ENCODE measurements at places on chromosomes 11 and 22.

DNA sequence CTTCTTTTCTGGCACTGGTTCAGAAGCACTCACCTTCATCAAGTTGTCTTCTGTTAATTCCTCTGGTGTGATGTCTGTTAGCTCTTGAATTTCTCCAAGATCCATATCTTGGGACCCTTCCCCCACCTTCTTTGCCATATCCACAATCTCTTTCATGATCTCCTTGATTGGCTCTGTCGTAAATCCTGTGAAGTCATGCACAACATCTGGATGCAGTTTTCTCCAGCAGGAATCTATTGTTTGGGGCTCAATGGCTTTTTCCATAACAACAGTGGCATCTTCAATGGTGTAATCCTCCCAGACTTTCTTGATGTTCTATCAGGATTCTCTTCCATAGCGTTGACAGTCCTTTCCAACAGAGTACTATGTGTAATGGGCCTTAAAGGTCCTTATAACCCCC lies 96.9 kb downstream of the CSTPP1 start:
- no peaks in the 10 kb centered on the region for H3K4me1 ChIP-seq
- DNase-seq: no peak
- H3K27me3 ChIP-seq: no peaks in the 10 kb centered on the region

DNA sequence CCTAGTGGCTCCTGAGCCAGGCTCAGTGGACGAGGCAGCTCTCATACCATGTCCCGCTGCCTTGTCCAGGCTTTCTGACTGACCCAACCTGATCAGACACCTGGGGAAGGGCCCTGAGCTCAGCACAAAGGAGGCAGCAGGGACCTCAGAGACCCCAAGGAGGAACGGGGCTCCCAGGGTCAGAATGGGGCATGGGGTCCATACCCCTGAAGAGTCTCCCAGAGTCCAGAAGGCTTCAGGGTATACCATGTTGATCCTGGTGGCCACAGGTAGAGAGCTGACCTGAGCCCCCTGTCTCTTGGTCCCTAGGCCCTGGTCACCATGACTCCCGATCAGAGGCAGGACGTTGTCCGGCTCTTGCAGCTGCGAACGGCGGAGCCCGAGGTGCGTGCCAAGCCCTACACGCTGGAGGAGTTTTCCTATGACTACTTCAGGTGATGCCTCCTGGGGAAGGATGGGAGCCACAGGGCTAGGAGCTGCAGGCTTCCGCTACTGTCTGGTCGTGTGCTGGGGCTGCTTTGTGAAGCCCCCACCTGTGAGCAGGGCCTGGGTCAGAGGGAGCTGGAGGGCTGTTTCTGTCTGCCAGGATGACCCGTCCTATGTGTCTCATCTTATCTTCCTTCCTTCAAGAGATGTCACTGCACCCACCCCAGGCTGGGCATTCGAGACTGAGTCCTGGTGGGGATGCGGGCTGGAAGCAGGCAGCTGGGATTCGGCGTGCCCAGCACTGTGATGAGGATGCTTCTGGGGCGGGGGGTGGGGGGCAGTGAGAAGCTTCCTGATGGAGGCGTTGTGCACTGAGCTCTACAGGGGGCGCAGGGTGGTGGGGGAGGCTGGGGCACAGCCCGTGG lies 74.2 kb downstream of the MYO7A start:
- no peaks in the 10 kb centered on the region for H3K36me3 ChIP-seq
- H3K4me1 ChIP-seq: no peaks in the 10 kb centered on the region
- no peak overlapping the region for H3K27ac ChIP-seq
- H3K4me3 ChIP-seq: no peak overlapping the region
- no peaks in the 10 kb centered on the region for H3K27me3 ChIP-seq

- H3K36me3 ChIP-seq: no peaks in the 10 kb centered on the region
- no peaks in the 10 kb centered on the region for H3K27me3 ChIP-seq
- H3K4me3 ChIP-seq: no peak overlapping the region
- H3K4me1 ChIP-seq: peaks cover 15% of the 10 kb centered on the region
- H3K27ac ChIP-seq: no peak overlapping the region
Observed at GRCh38 chr22:31126128-31126868, 3.5 kb downstream of the INPP5J start.

- H3K4me1 ChIP-seq: peaks cover 32% of the 10 kb centered on the region
- H3K4me3 ChIP-seq: peak overlapping the region; percentile 75
- DNase-seq: no peak
- no peaks in the 10 kb centered on the region for H3K36me3 ChIP-seq
Observed at GRCh38 chr22:38872831-38873248, 824 bp upstream of the CBX6 start.

DNA sequence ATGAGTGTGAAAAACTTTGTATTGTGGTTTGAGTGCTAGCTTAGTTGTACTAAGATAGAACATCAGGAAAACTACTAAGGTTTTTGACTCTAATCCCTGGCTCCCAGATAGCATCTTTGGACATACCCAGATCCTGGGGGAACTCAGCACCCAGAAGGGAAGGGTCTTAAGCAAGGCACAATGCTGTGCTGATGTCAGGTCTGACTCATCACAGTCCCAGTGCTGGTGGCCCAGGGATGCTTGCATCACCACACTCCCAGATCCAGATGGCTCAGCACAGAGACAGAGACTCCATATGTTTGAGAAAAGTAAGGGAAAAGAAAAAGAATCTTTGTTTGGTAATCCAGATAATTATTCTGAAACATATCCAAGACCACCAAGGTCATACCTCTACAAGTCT lies 18.3 kb upstream of the OR56A3 start:
- DNase-seq: no peak
- no peak overlapping the region for H3K4me3 ChIP-seq
- no peaks in the 10 kb centered on the region for H3K36me3 ChIP-seq
- H3K27me3 ChIP-seq: no peaks in the 10 kb centered on the region
